ENCODE measurements at places on chromosomes 2 and 18.

DNA sequence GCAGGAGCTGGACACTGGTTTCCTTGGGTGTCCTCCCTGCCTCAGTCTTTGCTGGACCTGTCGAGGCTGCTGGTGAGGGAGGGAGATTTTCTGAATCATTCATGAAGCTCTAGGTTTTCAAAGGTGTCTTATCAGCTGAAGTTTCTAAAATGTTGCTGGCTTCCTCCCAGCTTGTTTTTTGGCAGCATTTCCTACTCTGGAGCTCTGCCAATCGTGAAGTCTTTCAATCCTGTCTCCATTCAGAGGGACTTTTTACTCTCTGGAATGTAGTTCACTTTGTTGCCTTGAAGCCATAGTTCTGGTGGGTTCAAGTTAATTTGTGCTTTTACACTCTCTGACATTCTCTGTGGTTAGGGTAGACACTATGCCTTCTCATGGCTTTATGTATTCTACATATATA lies 23.9 kb downstream of the SNTG2 start:
- DNase-seq: peak; percentile 2

DNA sequence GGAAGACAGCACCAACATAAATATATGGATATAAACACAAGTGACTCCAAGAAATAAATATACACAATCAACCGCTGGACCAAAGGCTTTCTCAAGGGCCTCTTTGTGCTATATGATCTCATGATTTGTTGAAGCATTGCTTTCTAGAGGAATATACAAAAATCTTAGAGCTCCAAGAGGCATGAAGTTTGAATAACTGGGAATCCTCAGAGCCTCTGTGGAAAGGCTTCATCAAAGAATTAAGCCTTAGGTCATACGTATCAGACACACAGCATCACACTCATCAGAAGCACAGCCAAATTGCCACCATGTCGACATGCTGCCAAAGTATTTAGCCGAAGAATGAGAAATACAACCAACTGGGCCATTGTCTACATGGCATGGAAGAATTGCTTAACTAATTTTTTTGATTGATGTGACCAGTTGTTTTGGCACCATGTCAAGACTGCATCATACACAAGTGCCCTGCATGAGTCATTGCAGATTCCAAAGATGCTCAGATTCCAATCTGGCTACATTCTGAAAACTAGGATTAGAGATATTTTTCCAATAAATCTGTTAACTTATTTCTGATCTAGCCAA lies 860.6 kb upstream of the ZEB2 start:
- peak; percentile 80 for DNase-seq

DNA sequence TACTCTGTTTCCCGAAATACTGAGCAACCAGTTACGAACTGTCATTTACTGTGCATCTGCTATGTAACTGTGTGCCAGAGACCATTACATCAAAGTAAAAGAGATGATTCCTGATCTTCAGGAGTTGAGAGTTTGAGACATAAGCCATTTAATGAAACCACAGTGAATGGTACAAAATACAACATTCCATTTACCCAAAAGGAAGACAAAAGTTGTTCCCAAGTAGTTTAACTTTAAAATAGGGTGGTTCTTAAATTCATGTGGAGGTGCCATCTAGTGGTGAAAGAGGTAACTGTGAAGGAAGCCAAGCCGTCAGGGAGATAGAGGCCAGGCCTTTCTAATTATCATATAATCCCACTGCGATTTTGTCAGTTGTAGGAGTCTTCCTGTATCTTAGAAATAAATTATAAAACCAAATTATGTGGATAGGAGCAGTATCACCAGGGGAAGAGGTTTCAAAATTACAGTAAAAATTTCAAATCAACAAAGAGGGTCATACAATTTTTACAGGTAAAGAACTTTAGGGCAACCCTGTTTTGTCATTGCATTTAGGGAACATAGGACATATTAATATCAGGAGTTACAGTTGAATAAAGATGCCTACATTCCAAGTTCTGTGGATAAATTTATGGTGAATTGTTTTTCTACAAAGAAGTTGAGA lies 67.7 kb downstream of the EPAS1 start:
- peak; percentile 68 for DNase-seq

DNA sequence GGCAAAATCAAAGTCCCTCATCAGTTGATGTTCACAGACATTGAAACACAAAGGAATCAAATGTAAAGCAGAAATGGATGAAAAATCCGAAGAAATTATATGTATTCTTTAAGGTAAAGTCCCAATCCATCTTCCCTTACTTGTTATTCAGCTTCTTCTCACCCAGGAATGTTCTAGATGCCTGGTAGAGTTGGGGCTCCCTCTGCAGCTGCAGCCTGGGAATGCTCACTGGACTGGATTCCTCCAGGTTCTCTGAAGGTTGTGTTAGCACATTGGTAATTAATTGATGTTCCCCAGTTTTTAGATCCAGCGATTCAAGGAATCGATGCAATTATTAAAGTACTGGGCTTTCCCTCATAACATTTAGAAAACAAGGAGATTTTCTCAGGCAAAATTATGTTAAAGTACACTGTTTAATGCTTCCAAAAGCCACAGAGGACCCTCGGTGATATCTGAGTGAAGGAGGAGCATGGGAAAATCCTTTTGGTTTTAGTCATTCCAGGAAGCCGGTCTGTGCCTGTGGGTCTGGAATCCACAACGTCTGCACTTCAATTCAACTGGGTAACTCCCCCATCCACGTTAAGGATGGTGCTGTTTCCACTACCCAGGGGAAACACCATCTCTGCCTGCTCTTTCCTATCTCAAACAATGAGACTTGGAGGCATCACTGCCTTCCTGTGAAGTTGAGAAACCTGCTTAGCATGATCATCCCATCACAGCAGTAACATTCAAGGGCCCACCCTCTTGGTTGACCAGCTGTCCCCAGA lies 22.0 kb downstream of the NTSR2 start:
- DNase-seq: peak; percentile 43

DNA sequence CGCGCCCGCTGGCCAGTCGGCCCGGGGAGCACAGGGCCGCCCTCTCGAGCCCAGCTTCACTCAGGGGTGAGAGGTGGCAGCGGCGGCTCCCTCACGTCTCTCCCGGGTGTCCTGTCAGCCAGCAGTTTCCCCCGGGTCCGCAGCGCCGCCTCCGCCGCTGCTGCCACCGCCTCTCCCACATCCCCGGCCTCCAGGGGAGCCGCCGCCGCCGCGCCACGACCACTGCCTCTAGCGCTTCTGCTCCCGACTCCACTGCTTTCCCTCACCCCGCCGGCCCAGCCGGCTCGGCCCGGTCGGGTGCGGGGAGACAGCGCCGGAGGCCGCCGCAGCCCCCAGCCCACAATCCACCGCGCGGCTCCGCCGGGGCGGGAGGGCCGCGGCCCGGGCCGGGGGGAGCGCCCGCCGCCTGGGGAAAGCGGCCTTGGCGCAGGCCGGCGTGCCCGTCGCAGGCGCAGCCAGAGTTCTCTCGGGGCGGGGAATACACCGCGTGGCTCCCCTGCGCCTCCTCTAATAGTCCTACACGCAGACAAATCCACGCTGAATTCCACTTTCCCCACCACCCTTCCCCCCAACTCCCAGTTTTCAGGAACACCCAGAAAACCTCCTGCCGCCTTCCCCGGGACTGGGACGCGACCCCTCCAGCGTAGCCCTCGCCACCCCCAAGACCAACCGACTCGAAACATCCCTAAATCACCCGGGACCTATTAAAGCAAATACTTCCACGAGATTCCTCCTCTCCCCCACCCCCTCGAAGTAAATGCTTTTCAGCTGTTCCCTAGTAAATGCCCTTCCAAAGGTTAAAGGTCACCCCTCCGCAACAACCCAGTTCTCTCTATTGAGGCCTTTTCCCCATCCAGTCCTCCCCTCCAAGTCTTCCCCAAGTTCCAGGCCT lies at the start of gene VPS54:
VPS54 (minus strand) TSS at position 346 of the 892 bp plus-strand sequence. CDS start 35,429 bp downstream, outside the sequence.
- DNase-seq: peak; percentile 54

- peak; percentile 57 for DNase-seq
These were observed 816.4 kb downstream of the SOCS6 start for GRCh38 chr18:71105078-71105819.

DNA sequence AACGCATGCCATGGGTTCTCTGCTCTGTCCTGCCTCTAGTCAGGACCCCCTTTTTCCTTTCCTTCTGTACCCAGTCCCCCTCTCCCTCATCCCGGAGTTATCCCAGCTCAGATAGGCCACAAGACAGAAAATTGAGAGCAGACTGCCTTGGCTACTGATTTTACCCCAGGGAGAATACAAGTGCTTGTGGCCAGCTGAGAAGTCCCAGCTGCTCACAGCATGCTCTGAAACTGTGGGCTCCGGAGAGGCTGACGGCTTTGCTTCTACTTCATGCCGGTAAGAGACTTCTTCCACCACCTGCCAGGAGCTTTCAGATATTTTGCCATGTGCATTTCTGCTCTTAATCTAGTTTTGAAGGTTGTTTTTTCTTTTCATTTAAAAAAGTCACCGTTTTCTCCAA lies 20.0 kb upstream of the SIX2 start:
- DNase-seq: no peak

DNA sequence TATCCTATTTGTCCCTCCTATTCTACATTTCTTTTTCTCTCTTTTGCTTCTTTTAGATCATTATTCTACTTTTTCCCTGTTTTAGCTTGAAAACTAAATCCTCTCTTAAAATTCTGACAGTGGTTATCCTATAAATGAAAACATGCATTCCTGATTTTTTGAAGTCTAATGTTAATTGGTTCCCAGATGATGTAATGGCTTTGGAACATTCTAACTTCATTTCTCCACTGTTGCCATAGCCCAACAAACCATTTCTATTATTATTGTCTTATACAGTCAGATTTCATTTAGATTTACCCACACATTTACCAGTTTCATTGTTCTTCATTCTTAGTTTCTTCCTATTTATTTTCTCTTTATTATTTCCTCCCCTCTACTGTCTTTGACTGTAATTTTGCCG lies 36.5 kb downstream of the SIGLEC15 start:
- DNase-seq: no peak

- peak; percentile 68 for DNase-seq
These were observed 103.4 kb downstream of the ALPK2 start for GRCh38 chr18:58525517-58525916.

GRCh38 chr2:29219374-29219773 lies 104.2 kb downstream of the CLIP4 start:
- no peak for DNase-seq

GRCh38 chr2:122514451-122514996 lies 759.1 kb downstream of the TSN start:
- DNase-seq: peak; percentile 27

DNA sequence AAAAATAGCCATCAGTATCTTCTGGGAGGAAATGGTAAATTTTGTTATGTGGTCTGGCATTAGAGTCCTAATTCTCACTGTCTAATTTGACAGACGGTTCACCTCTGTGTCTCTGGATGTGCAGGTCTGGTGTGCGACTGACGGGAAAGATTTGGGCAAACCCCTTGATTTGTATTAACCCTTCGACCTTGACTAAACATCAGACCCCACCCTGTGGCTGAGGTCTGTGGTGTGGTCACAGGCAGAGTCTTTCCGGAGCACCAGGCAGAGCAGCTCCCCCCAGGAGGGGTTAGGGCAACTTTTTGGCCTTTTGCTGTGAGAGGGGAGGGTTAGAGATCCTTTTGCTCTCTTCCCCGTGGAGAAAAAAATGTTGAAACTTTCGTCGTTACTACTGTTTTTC lies 6.4 kb downstream of the TWIST2 start:
- DNase-seq: no peak

DNA sequence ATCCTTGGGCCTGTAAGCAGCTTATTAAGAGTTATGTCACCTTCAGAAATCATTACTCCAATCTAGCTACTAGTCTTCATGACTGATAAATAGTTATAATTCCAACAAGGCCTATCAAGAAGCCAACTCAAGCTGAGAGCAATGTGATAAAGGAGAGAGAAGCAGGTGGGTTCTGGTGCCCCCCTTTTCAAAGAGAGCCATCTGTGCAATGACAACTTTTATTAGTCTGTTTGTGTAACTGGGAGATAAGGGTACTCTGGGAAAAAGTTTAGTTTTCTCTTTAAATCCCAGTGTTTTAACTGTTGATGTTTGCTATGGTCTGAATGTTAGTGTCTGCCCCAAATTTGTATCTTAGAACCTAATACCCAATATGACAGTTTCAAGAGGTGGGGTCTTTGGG lies 60.6 kb downstream of the CCDC93 start:
- no peak for DNase-seq

DNA sequence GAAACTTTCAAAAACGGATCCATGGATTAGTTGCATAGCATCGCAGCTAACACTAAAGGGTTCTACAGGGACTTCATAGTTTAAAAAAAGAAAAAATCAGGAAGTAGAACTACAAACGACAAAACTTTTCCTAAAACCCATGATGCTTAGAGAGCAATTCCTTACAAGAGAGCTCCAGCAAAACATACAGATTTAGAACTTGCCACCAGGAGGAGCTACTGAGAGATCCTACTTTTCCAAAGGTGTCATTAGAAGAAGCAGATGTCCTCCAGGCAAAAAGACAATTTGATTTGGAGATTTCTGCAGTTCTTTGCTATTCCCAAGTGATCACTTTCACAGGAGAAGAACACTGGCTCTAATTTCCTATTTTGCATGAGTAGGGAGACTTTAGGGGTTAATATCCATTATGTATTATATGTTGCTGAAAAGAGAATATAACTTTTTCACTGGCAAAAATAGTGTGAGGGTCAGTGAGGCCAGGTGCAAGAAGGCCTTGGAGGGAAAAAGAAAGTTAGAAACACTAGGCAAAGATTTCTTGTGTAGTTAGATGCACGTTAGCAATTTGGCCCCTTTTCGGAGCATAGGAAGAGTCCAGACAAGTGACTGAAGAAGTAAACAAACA lies 436.2 kb downstream of the SUCLG1 start:
- DNase-seq: peak; percentile 41

DNA sequence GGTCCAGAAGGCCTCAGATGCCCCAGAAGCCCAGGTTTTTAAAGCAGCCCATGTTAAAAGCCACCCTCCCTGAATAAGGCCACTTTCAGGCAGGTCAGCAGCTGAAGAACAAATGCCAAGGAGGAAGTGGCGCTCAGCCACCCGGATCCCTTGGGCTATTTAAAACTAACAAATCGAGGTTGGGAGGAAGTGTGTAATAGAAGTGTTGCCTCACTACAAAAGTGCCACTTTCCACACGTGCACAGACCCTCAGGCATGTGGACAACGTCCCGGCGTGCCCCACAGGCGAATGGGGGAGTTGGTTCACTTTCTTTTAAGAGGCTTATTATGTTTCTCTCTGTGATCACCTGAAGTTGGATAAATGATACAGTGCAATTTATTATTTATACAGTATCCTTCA lies 173.8 kb upstream of the SALL3 start:
- DNase-seq: no peak

- DNase-seq: no peak
These were observed 67.7 kb upstream of the CDC42EP3 start for GRCh38 chr2:37739153-37739552.

DNA sequence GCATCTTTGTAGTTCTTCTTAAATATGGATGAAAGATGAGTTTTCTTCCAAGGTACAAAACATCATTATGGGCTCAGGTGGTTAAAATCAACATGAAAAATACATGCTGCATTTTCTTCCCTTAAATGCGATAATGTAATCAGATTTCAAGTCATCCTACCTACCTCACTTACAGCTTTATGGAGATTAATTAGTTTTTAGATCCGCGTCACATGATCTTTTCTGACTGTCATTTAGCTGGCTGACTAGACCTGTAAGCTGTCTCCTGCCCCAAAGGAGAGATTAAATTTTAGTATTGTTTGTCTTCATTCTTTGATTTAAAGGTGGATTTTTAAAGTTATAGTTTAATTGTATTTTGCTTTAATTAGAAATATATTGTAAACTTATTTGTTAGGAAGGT lies 678.0 kb upstream of the ZEB2 start:
- DNase-seq: no peak

- DNase-seq: peak; percentile 72
These were observed 20.8 kb upstream of the MGAT5 start for GRCh38 chr2:134232868-134233727.

Data from iris pigment epithelial cell (primary cell).